ENCODE measurements at places on chromosomes 7 and 10. TPM values are rescaled to one million over a fixed set of nuclear protein-coding genes. Genes with fewer than 3 reads are reported as not detected.
A peak's percentile ranks its signal among the peaks of the same experiment; 100 is the strongest.

- no peak for DNase-seq
These were observed 6.1 kb upstream of the HSPA12A start for GRCh38 chr10:116748471-116748870.

- DNase-seq: peak; percentile 95
These were observed 93.4 kb downstream of the AVL9 start for GRCh38 chr7:32588657-32589056.

GRCh38 chr7:5379546-5379945 is 44.1 kb downstream of the TNRC18 start:
- DNase-seq: no peak

The HIP1 gene
- 20.9 TPM for total RNA-seq

Measured in RPMI7951 (cell line).